ENCODE measurements at places on chromosomes 4 and X.

DNA sequence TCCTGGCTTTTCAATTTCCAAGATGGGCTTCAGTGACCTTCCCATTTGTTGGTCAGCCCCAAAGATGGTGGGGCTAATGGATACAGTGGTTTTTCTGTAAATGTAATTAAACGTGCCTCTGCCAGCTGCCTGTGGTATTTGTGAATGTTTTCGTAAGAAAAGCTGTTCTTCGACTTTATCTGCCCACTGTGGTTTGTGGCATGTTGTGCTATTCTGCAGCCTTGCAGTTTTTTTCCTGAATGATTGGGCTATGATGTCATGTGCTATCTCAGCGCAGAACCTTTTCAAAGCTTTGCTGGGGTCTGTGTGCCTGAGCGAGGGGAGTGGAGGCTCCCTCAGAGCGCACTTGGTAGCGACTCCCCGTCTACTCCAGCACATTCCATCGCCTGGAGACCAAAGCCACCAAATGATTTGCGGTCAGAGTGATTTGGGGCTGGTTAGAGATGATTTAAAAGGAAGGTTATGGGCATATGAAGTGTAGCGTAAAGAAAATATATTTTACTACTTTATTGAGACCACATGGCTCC lies 137.5 kb downstream of the PALLD start:
- DNase-seq: peak; percentile 83

DNA sequence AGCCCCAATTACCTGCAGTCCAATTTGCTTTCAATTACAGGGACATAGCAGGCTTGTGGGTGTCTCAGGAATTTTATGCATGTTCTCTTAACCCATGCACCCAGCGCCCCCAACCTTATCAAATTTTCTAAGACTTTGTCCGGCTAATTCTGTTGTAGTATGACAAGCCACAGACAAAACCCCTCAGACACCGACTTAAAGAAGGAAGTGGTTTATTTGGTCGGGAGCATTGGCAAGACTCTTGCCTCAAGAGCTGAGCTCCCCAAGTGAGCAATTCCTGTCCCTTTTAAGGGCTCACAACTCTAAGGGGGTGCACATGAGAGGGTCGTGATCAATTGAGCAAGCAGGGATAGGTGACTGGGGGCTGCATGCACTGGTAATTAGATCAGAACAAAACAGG lies 28.7 kb upstream of the IL9R start:
- no peak for DNase-seq

DNA sequence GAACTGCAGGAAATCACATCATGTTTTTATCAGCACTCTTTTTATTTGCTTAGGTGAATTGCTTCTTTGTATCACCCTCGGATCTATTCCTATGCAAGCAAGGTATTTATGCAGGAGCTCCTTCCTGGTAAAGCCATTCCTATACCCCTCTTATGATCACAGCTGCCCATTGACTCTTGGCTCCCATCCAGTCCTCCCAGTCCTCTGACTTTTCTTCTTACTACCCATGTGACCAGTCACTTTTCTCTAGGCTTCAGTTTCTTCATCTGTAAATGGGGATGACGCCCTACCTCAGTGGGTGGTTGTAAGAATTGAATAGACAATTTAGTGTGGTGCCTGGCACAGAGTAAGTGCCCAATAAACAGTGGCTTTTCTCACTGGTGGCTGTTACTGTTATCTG lies 144.9 kb downstream of the FHIP1A start:
- DNase-seq: no peak

DNA sequence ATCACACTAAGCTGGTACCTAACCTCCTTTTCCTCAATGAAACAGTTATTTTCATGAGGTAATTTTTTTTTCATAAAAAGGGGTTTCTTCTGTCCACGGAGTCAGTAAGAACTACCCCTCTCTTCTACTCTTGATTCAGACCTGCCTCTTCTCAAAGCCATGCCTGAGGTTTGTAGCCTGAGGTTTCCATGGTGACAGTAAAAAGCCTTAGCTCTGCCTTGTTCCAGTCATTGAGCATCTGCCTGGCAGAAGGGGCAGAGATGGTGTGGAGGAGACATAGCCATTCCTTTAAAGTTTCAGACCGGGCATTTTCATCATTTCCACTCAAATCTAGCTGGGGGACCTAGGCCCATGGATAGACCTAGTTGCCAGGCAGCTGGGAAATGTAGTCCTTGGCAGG lies 135.5 kb downstream of the REPS2 start:
- no peak for DNase-seq

DNA sequence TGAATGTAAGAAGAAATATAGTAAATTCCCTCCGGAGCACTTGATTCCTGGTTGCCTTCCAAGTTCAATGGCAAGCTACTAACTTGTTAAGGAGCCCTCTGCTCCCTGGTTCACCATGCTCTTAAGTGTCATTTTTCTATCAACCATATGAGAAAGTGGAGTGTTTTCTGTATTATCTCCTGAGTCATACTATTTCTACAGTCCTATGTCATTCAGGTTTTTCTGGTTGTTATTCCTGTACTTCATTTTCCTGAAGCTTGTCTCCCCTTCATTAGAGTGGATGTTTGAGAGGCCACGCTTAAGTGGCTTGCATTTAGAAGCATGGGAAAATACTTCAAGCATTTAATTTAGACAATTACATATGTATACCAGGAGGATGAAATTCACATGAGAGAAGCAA lies 14.7 kb upstream of the EPGN start:
- no peak for DNase-seq

DNA sequence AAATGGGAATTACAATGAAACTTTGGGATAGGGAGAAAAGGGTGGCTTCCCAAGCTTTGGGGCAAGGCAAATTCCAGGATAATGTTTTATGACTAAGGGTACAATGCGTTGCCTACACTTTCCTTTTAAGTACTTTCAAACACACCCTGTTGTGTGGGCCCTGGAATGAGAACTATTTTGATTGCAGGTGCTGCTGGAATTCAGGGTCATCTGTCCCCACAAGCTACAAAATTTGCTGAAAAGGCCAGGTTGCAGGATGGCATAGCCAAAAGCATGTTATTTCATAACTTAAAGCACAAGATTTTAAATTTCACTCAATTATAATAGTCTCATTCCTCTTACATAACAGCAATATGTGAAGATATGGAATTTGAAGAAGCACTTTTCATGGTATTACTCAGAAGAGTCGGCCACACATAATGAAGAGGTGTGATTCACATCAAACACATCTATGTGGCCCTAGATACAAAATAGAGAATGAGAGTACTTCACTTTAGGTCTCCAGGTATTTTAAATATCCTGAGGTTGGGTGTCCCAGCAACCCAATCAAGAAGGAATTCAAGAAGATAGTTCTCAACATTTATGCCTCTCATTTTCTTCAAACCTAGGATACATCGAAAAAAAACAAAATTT lies 89.3 kb downstream of the APBB2 start:
- DNase-seq: no peak

- peak; percentile 6 for DNase-seq
Observed at GRCh38 chr4:137471461-137471860, 60.8 kb downstream of the PCDH18 start.

GRCh38 chr4:108861334-108861733 lies 98.5 kb upstream of the ETNPPL start:
- no peak for DNase-seq

- no peak for DNase-seq
Observed at GRCh38 chr4:102153391-102153790, 191.9 kb downstream of the SLC39A8 start.

- DNase-seq: no peak
Observed at GRCh38 chr4:34220601-34221000, 2023.7 kb downstream of the ARAP2 start.

DNA sequence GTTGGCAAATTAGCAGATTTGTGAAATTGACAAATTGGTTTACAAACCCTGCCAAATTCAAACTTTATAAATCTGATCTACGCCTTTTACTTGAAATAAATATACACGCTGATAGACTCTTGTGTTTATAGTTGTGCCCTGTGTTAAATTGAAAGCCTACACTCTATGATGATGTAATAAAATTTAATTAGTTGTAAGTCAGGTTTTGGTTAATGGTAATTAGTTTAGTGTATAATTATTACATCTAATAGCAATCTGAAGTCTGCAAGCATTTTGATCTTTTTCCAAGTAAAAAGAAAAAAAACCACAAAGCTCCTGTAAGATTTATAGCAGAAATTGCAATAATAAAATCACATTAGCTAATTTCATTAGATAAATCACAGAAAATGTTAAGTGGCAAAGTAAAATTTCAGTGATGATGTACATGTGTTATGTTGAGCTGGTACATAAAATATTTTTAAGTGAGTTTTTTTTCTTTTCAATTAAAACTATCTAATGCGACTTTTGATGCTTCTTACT lies 72.7 kb upstream of the TENM3 start:
- DNase-seq: no peak

- DNase-seq: no peak
Observed at GRCh38 chr4:177968817-177969442, 526.7 kb upstream of the AGA start.

DNA sequence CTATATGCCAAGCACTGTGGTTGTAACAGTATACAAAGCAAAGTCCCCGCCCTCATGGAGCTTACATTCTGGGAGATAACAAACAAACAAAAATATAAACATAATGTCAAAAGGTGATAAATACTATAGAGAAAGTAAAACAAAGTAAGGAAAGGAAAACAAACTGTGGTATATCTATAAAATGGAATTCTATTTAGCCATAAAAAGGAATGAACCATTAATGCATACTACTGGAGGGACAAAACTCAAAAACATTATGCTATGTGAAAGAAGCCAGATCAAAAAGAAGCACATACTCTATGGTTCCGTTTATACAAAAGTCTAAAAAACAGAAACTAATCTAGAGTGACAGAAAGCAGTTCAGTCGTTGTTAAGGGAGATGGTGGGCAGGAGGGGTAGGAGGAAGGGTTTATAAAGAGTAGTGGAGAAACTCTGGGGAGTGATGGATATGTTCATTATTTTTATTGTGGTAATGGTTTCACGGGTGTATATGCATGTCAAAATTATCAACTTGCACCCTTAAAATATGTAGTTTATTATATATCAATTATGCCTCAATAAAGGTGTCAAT lies 31.5 kb downstream of the GPC3 start:
- DNase-seq: no peak
